ENCODE measurements at places on chromosomes 4 and X.

DNA sequence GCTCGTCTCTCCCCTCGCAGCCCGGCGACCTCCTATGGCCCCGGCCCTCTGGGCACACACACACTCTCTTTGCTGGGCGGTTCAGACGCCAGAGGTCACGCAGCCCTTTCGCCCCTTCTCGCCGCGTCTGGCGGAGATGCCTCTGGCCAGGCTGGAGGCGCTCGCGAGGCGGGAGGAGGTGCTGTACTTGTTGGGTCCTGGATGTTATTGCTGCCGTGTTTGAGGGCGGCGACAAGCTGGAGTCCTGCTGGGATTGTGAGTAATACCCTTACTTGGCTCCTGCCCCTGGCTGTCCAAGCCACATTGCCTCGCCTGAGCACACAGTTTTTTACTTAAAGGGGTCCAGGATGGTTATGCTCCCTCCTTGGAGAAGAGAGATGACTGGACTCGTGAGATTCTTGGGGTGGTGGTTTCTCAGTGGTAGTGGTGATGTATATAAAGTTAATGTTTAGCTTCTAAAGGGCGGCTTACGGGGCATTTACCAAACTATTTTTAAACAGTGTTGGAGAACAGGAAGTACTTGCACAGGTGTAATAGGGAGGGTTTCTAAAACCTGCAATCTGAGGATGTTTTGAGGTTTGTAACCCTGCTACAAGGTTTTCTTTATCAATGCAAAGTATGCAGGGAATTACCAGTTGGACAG, 572 bp downstream of the USP53 start:
- peak; percentile 38 for DNase-seq

- no peak for DNase-seq
These were observed 154.0 kb downstream of the GRIA3 start for GRCh38 chrX:123337886-123338639.

DNA sequence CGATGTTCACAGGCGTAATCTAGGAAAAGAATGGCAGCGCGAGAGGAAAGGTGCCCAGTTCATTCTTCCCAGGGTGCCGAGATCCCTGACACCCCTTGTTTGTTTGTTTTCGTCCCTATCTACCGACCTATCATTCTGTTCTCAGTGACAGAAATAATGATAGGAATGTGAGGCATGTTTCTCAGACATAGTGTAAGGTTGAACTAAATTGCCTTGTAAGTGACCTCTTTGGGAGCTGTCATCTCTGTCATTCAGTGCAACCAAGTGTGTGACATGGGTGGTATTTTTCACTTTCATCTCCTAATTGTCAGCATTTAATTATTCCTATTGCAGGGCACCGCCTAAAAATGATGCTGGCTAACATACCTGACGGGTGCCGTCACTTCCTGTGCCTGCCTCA, 24.4 kb downstream of the CLDN22 start:
- DNase-seq: no peak

DNA sequence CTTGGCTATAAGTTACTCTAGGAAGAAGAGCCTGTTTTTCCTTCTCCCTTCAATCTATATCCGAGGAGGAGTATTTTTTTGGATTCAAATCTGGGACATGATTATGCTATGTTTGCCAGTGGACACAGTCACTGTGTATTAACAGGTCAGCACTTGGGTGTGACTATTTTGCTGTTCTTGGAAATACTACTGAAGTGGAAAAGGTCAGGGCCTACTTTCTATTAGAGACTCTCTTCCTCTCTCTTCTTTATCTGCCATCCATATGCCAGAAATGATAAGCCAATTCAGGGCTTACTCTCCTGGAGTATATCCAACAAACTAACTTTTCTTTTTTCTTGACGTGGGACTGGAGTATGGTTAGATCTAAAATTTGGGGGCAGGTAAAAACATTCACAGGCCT, 40.5 kb downstream of the MID1IP1 start:
- no peak for DNase-seq

- DNase-seq: no peak
These were observed 7.1 kb upstream of the SLAIN2 start for GRCh38 chr4:48334236-48334635.

DNA sequence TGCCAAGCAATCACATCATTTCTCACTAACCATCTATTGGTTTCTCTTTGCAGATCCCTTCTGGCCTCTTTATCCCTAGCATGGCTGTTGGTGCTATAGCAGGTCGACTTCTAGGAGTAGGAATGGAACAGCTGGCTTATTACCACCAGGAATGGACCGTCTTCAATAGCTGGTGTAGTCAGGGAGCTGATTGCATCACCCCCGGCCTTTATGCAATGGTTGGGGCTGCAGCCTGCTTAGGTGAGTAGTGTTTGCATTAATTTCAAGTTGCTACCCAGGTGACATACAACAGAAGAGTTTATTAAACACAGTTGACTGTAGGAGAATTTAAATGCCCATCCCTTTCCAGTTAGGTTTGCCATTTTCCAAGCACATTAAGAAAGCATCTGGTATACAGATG, 112.2 kb downstream of the AKAP4 start:
- no peak for DNase-seq

DNA sequence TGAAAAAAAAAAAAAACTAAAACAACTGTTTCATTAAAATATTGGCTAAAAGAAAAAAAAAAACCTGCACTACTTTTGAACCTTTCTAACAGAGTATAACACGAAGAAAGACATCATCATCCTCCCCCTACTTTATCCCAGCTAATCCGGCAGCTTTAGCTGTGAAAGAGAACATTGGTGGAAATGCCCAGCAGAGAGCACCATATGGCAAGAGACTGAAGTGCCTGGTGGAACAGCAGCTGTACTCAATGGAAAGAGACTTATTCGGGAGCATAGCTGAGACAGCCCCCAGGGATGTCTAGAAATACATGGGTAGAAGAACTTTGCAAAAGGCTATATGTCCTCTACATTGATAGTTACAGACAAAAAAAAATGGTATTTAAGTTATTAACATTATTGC, 30.3 kb downstream of the STPG2 start:
- DNase-seq: no peak

- no peak for DNase-seq
These were observed 11.3 kb upstream of the SLC2A9 start for GRCh38 chr4:10032625-10033024.

GRCh38 chr4:142474398-142475087, 371.6 kb downstream of the INPP4B start:
- no peak for DNase-seq

- DNase-seq: no peak
These were observed 11.3 kb downstream of the LAMP2 start for GRCh38 chrX:120457766-120458180.

- DNase-seq: no peak
These were observed 9.4 kb downstream of the KLF3 start for GRCh38 chr4:38673130-38673978.

GRCh38 chrX:102745857-102746584, 25.5 kb downstream of the GPRASP3 start:
- no peak for DNase-seq

DNA sequence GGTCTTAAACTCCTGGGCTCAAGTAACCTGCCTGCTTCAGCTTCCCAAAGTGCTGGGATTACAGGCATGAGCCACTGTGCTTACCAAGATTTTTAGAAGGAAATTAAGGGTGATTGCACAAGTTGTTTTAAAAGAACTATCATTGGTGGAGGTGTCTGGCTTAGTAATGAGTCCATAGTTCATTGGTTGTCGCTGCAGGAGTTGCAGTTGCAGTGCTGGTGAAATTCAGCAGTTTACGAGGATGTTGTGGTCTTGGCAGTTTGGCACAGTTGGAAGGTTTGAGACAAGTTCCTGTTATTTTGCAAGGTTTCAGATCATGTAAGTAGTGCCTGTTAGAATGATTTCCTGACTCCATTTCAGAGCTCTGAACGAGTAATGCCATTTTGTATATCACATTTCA, 48.1 kb downstream of the RAB40AL start:
- no peak for DNase-seq
